ENCODE measurements at places on chromosomes 5 and 9.

DNA sequence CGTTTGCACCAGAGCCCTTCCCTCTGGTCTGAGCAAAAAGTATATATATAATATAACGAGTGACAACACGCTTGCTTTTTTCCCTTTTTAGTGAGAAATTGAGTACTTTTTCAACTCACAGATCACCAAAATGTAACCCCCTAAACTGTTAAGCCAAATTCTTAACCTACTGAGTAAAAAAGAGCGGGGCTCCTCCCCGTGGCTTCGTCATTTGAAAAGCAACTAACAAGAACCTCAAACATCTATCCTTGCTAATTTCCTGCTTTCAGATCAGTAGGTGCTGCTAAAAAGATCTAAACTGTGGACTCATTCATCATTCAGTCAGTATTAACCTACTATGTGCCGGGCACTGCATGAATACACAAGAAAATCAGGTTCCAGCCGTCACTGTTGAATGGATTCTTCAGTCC is 1.0 kb upstream of the PTBP3 start:
- DNase-seq, result no peak

- DNase-seq, result no peak
These were observed 309.8 kb downstream of the TAF11L14 start for GRCh38 chr5:17944046-17944445.

DNA sequence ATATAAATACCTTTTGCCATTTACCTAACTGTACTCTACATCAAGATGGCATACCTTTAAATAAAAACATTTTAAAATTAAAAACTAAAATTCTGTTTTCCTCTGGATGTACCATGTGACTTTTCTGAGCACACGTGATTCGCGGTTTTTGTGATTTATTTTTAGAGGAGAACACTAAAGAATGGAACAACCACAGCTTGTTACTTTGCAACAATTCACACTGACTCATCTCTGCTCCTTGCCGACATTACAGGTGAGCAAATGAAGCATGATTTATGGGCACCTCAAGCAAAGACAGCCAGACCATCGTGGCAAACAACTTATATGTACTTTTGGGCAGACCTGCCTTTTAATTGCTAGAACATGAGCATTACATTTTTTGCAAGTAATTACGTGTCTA is 61.3 kb downstream of the GDA start:
- no peak for DNase-seq

- no peak for DNase-seq
These were observed 473.1 kb downstream of the NR2F1-AS1 start for GRCh38 chr5:93107805-93108520.

GRCh38 chr9:115593587-115594091 is 475.7 kb upstream of the TNC start:
- peak; percentile 56 for DNase-seq

- DNase-seq, result no peak
These were observed 126.4 kb downstream of the KCTD16 start for GRCh38 chr5:144297081-144297480.

DNA sequence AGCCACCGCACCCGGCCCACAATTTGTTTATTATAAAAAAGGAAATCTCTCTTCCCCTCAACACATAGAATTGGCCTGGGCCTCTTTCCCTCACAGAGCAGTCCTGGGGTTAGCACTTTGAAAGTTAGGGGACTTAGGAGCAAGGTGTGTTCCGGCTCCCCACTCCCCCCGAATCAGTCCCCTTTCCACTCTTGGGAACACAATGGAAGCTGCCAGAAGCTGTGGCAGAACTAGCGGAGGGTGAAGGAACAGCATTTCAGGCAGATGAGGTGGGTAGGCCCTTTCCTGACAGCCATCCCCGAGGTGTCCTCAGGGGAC is 16.4 kb upstream of the C5orf47 start:
- DNase-seq, result no peak

DNA sequence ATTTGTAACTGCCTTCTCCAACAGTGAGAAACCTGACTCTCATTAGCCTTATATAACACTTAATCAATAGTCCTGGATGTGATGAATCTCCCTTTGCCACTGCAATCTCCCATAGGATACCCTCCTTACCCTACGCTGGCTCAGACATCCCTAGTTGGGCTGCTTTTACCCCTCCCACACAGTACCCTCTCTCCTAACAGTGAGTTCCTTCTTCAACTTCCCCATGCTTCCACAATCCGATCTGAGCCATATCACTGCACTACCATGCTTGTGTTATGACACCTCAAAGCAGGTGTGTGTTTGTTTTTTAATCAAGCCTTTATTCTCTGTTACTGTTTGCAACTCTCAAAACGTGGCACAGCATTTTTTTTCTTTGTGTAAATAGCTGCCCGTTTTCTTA is 60.5 kb upstream of the C9orf72 start:
- no peak for DNase-seq

GRCh38 chr5:159179529-159180305 is 29.6 kb downstream of the RNF145 start:
- DNase-seq, result no peak

- DNase-seq, result no peak
These were observed 65.5 kb upstream of the OSMR start for GRCh38 chr5:38780316-38780715.

DNA sequence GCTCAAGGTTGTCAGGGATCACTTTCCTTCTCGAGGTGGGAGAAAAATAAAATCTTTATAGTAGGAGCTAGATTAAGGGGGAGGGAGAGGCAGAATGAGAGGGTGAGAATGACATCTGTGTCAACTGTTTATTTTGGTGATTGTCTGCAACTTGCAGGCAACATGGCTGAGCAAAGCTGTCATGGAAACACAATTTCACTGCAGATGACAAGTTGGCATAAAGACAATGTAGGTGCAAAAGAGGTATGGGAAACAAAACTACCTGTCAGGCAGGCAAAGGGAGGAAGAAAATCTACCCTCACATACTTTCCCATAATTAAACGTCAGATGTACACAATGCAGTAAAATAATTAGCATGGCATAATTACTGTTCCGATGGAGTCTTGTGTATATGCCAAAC is 167.4 kb downstream of the SLIT3 start:
- DNase-seq, result no peak

- DNase-seq, result no peak
These were observed 281.5 kb downstream of the EFNA5 start for GRCh38 chr5:107389130-107389774.

GRCh38 chr5:172129256-172129910 is 58.6 kb downstream of the STK10 start:
- DNase-seq, result no peak

- no peak for DNase-seq
These were observed 91.3 kb upstream of the GPBP1 start for GRCh38 chr5:57082441-57083067.

GRCh38 chr5:144328494-144328893 is 157.8 kb downstream of the KCTD16 start:
- DNase-seq, result no peak

DNA sequence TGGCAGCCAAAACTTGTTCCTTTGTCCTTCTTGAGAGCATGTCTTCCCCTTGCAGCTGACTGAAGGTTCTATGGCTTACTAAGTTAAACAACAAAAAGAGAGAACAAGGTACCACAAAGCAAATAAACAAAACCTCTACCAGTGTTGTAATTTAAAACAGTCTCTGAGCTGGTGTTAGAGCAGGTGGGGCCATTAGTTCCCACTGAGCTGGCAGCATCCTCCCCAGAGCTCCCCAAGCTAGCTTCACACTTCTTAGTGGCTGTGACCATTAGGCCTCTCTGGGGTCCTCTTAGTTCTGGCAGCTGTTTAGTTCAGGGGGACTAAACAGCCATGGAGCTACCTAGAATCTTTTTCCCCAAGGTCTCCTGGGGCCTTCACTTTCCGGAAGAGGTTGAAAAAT is 128.6 kb upstream of the ELL2 start:
- DNase-seq, result no peak

- DNase-seq, result no peak
These were observed 58.2 kb downstream of the RICTOR start for GRCh38 chr5:39015743-39016586.

GRCh38 chr9:123074628-123075027 is 41.2 kb downstream of the GPR21 start:
- no peak for DNase-seq

GRCh38 chr9:2354216-2354615 is 267.4 kb upstream of the VLDLR start:
- no peak for DNase-seq

GRCh38 chr5:20331826-20332225 is 343.8 kb upstream of the CDH18 start:
- no peak for DNase-seq

DNA sequence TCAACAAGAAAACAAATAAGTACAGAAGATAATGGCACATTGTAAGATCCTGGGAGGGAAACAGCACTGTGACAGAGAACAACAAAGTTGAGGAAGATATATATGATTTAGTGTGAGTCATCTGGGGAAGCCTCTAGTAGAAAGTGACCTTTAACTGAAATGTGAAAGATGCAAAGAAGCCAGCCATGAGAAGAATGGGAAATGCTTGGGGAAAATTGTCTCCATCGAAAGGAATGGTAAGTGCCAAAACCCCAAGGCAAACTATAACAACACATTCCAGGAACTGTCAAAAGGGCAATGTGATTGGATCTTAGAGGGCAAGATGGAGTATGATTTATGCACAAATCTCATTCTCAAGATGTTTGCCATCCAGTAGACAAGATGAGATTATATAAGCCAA is 537.8 kb upstream of the BRINP1 start:
- no peak for DNase-seq

DNA sequence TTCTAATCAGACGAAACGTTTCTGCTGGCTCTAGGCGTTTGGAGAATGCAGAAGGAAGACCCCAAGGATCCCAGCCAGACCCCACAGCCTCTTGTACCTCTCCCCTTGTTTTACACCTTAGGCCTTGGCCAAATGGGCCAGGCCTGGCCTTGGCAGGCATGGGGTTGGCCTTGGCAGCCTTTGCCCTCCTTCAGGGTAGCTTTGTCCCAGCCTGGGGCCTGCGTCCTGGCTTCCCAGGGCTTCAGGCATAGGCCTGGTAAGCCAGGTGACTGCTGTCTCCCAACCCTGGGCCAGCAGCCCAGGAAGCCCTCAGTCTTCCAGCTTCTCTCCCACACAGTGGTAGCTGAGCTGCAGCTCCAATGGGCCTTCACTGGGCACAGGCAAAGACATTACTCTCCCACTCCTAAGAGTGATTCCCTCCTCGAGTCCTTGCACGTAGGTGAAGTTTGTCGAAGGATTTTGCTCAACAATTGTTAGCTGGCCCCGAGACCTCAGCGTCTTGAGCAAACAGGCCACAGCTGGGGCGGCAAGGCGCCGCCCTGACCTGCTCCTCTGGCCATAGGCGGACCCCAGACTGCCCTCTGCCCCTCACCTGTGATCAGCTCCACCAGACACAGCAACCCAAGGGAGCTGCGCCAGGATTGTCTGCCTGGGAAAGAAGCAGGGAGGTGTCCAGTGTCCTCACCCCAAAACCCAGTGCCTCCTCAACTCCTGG is 1.1 kb upstream of the PITX1 start:
- no peak for DNase-seq

GRCh38 chr9:131668439-131669268 is 71.2 kb downstream of the RAPGEF1 start:
- DNase-seq, result no peak

- no peak for DNase-seq
These were observed 4.1 kb downstream of the DNAJB5 start for GRCh38 chr9:34993502-34994259.

DNA sequence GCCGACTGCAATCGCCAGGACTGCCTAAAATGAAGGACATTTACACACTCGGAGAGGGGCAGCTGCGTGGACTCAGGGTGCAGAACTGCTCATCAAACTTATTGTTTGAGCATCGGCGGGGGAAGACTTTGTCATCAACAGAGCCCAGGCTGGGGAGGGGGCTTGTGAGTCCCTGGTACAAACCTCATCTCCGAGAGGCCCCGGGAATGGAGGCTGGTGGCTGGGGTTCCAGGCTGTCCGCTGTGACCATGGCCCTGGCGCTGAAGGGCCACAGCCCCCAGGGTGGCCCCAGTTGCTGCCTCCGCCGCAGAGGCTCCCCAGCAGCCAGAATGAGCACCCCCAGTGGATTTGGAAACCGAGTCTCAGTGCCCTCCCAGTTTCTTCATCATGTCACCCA is 46.1 kb upstream of the RNU6ATAC start:
- no peak for DNase-seq

DNA sequence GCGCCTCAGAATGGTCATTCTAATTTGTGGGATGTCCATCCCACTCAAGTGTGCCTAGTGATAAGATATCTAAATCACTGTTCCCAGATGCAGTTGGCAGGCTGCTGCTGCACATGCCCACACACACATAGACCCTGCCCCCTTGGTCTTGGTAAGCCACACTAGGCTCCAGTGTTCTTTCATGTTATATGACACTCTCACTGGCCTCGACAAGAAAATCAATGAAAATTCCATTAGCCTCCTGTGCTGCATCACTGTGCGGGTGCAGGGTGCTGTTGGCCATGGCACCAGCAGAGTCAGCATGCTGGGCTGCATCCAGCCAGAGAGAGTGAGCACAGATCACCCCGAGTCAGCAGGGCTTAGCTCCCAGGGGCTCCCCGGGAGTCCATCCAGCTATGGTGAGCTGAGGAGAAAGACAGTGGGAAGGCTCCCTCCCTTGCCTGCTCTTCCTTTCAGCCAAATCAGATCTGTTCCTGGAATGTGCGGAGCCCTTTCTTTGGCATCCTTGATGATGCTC is 59.9 kb downstream of the ABLIM3 start:
- no peak for DNase-seq

GRCh38 chr5:140555747-140556312 is 1.4 kb downstream of the SRA1 start:
- DNase-seq, result no peak

GRCh38 chr9:114288193-114289091 is 34.5 kb upstream of the ORM1 start:
- peak; percentile 48 for DNase-seq

DNA sequence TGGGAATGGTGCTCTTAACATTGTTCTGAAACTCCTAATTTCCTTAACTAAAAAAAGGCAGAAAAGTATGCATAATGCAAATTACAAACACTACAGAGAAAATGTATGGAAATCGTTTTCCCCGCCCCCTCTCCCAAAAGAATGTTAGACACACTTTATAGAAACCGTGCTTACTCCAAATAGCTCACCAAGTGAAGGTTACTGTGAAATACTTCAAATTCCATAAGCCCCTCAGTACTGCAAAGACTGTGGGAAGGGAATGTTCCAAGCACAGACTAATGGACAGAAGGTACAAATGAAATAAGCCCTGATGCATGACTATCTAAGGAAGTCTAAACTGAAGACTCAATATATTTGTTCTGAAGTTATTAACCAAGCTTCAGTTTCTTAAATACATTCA is 12.5 kb downstream of the MAPKAP1 start:
- DNase-seq, result no peak

- no peak for DNase-seq
These were observed 55.7 kb upstream of the FANCC start for GRCh38 chr9:95373069-95373681.

Data from iPS-NIHi11 (cell line).